ENCODE measurements at places on chromosomes 5 and 9. TPM values are rescaled to one million over a fixed set of nuclear protein-coding genes. Genes with fewer than 3 reads are reported as not detected.
A peak's percentile ranks its signal among the peaks of the same experiment; 100 is the strongest.

The PCDHB11 gene
- total RNA-seq, result not detected

The PCDH1 gene
- not detected for total RNA-seq

The NMUR2 gene
- not detected for total RNA-seq

DNA sequence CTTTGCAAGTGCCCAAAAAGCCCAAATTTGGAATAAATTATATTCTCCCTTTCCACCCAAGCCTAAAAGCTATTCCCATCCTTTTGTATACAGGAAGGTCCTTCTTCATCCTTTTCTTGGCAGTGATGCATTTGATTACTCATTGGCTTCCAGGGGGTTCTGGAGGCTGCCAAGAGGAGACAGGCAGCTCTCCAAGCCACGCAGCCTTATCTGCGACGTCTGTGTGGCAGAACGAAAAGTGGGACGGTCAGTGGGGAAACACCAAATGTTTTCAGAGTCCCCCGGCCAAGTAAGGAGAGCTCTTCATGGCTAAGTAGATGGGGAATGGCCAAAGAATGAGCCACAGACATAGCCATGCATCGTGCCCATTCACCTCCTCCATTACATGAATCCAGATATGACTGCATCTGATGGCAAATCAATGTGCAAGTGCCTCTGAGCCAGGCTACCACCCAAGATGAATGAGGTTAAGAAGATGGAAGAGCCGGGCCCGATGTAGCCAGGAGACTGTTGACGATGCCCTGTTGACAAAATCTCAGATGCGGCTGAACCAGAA is 12.1 kb downstream of the ADAM19 start:
- H3K4me1 ChIP-seq, result peaks cover 61% of the 10 kb centered on the region
- H3K4me3 ChIP-seq, result no peak overlapping the region
- peak overlapping the region; percentile 48 for H3K27ac ChIP-seq

The MZB1 gene
- total RNA-seq, result 19.0 TPM

The TYRP1 gene
- total RNA-seq, result not detected

DNA sequence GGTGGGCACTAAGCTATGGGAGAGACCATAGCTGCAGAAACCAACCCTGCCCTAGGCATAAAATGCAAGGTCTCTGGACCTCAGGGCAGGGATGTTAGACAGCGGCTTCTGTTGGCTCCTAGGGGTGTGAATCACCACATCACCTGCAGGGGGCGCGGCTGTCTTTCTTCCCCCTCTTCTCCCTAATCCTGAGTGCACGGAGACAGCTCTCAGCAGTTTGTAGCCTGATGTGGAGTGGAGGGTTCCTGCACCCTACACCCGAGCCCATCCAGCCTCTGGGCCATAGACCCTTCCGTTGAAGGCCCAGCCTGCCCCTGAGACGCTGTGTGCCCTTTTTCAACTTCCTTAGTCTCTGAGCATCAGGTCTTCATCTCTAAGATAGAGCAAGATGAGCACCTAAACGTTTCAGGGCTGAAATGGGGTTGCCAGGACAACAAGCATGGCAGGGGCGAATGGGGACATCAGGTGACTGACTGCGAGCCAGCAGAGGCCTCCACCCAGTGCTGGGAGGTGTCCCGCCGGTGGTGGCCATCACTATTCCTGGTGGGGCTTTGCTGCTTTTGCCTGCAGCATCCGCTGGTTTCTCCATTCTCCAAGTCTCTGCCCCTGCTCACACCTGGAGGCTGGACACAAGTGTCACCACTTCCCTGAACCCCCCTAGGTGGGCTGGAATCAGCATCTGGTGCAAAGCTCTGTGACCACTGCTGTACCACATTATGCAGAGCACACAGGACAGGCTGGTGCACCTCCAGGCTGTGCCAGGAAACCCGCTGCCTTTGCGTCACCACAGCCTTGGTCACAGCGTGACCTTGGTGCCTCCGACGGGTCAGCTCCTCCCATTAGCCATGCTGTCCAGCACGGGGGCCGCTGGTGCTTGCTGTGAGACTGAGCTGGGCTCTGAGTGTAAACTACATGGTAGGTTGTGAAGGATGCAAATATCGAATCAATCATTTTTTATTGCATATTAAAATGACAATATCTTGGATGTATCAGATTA is 2.5 kb upstream of the SEC16A start:
- peak overlapping the region; percentile 61 for H3K4me3 ChIP-seq
- H3K4me1 ChIP-seq, result peaks cover 20% of the 10 kb centered on the region
- H3K27me3 ChIP-seq, result no peaks in the 10 kb centered on the region

GRCh38 chr5:59722874-59723273 is 170.7 kb downstream of the PDE4D start:
- no peak overlapping the region for H3K27ac ChIP-seq
- no peaks in the 10 kb centered on the region for H3K27me3 ChIP-seq
- no peaks in the 10 kb centered on the region for H3K36me3 ChIP-seq
- no peak overlapping the region for H3K4me3 ChIP-seq

DNA sequence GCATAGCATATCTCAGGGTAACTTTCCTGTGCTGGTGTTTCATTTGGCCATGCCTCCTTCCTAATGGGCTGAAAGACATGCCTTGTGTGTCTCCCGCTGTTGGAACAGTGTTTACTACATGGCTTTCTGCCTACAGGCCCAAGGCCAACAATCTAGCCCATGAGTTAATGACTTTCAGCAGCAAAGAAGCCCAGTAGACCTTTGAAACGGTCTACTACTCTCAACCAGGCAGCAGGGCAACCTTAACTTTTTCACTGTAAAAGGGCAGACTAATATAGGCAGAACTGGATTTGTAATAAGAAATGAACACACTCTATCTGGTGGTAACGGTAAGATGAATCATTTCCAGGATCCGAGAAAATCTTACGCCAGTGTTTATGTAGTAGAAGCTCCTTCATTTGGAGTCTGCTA is 21.0 kb downstream of the C5orf15 start:
- no peaks in the 10 kb centered on the region for H3K4me1 ChIP-seq
- DNase-seq, result no peak
- H3K27ac ChIP-seq, result no peak overlapping the region
- H3K4me3 ChIP-seq, result no peak overlapping the region
- H3K27me3 ChIP-seq, result peaks cover 2% of the 10 kb centered on the region

DNA sequence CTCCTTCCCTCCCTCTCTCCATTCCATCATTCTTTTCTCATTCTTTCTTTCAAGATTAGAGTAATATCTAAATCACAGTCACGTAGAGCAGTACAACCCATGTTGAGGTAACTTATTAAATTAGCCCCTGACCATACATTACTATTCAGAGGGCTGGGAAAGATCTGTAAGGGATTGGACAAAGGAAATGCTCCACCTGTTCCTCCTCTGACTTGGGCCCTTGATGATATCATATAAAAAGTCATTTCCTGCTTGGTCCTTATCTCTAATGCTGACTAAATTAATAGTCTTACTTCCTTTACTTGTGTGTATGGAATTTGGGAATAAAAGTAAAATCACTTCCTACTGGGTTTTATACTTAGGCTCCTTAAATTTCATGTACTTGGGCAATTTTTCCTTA is 40.8 kb downstream of the SNX18 start:
- DNase-seq, result no peak
- H3K4me1 ChIP-seq, result no peaks in the 10 kb centered on the region
- H3K27me3 ChIP-seq, result no peaks in the 10 kb centered on the region
- H3K4me3 ChIP-seq, result no peak overlapping the region
- no peaks in the 10 kb centered on the region for H3K36me3 ChIP-seq

Data from activated CD8-positive, alpha-beta T cell treated with anti-CD3 and anti-CD28 coated beads, Interleukin-2, amount 10 ng/mL, durations not matched to agents 7 days and 5 days (primary cell).